ENCODE measurements at places on chromosomes 1 and 21.

DNA sequence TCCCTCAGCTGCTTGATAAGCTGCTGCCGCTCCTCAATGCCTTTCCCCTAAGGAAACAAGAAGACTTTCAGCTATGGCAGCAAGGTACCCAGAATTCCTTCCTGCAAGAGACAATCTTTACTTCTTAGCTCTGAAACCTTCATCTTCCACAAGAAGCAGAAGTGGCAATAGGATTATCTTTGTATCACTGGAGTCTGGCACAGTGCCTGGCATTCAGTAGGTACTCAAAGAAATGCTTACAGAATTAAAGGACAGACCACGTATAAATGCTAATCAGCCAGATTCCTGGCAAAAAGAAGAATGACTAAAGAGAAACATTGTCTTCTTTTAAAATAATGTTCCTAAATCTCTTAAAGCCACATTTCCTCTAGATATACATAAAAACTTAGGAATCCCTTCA, 43.7 kb downstream of the SLC27A3 start:
- no peak for DNase-seq

GRCh38 chr1:1788646-1789431, 10.6 kb upstream of the NADK start:
- no peak for DNase-seq

DNA sequence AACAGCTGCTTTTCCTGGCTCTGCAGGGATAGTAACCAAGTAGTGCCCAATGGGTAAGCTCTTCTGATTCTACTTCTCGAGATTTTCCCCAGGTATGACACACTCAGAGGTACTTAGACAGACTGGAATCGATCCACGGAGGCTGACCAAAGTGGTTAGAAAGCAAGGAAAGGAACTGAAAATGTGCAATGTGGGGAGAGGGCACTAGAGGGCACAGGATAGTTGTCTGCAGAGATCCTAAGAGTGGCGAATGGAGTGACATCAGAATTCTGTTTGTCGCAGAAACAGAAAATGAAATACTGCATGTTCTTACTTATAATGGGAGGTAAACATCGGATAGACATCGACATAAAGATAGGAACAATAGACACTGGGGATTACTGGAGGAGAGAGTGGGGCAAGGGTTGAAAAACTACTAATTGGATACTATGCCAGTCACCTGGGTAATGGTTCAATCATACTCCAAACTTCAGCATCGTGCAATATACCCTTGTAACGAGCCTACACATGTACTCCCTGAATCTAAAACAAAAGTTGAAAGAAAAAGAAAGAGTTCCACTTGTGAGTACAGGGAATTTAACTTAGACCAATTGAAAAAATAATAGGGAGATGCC, 23.3 kb downstream of the CYP2J2 start:
- DNase-seq = no peak

- no peak for DNase-seq
Measured at GRCh38 chr1:66373157-66373591, 160.8 kb upstream of the SGIP1 start.

- no peak for DNase-seq
Measured at GRCh38 chr1:181087400-181087901, 1.0 kb upstream of the IER5 start.

DNA sequence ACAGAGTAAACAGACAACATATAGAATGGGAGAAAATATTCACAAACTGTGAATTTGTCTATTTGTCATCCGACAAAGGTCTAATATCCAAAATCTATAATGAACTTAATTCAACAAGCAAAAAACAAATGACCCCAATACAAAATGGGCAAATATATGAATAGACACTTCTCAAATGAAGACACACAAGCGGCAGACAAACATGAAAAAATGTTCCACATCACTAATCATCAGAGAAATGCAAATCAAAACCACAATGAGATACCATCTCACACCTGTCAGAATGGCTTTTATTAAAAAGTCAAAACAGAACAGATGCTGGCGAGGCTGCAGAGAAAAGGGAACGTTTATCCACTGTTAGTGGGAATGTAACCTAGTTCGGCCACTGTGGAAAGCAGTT, 72.7 kb downstream of the SMYD3 start:
- no peak for DNase-seq

GRCh38 chr1:80403471-80403893, 1397.0 kb upstream of the ADGRL4 start:
- DNase-seq = no peak

GRCh38 chr1:115134850-115135480, 45.7 kb upstream of the TSPAN2 start:
- no peak for DNase-seq

DNA sequence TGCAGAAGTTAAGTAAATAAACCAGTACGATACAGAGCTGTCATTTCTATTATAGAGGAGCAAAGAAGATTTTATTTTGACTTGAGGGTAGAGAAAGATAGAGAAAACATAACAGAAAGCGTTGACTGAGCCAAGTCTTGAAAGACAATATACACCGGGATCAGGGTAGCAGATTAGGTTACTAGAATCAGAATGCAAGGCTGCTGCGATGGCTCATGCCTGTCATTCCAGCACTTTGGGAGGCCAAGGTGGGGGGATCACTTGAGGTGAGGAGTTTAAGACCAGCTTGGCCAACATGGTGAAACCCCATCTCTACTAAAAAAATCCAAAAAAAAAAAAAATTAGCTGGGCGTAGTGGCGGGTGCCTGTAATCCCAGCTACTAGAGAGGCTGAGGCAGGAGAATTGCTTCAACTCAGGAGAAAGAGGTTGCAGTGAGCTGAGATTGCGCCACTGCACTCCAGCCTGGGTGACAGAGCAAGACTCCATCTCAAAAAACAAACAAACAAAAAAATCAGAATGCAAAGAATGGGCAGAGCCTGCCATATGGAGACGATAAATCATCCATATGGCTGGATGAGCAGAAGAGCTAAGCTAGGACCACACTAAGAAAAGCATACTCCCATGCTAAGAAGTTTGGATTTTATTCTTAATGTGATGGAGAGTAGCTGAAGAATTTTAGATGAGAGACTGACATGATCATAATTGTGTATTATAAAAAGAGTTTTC, 9.9 kb upstream of the ABCD3 start:
- no peak for DNase-seq

GRCh38 chr1:2987773-2988172, 33.5 kb upstream of the ACTRT2 start:
- no peak for DNase-seq

- no peak for DNase-seq
Measured at GRCh38 chr21:26795866-26796329, 49.3 kb downstream of the ADAMTS1 start.

DNA sequence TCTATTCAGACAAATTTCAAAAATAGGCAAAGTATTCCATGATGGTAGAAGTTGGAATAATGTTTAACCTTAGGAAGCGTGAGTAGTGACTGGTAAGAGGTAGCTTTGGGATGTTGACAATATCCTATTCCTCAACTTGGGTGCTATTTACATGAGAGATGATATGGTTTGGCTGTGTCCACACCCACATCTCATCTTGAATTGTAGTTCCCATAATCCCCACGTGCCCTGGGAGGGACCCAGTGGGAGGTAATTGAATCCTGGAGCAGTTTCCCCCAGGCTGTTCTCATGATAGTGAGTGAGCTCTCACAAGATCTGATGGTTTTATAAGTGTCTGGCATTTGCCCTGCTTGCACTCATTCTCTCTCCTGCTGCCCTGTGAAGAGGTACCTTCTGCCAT, 67.3 kb downstream of the PLPPR4 start:
- DNase-seq = no peak

DNA sequence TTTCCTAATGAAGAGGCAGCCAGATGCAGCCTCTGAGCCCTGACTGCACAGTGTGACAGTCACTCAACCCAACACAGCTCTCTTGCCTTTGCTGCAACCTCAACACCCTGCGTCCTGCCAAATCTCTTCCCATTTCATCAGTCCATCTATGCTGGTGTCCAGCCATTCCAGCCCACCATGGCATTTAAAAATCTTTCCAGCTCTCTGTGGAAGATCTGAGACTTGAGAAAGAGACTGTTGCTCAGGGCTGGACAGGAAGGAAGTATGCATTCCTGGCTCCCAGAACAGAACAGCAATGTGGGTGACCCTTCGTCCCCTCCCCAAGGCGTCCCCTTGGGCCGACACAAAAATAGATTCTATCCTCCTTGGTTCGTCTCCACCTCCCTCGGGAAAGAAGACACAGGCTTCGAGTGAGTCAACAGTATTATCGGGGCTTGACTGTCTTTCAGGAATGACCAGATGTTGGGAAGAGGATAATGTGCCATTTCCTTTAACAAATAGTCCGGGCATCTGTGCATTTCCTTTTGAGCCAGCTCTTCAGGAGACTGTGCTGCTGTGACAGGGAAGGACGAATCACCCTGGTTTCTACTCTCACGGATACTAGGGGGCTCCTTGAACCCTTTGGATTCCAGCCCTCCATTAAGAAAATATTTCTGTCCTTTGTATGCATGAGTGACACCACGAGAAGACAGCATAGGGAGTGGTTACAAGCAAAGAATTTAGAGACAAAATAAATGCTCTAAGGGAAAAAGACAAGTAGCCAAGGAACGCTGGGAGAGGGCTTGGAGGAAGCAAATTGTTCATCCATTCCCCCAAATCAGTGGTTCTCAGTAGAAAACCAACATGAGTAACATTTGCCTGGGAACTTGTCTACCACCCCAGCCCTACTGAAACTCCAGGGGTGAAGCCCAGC, 111.4 kb upstream of the CDC42BPA start:
- no peak for DNase-seq

DNA sequence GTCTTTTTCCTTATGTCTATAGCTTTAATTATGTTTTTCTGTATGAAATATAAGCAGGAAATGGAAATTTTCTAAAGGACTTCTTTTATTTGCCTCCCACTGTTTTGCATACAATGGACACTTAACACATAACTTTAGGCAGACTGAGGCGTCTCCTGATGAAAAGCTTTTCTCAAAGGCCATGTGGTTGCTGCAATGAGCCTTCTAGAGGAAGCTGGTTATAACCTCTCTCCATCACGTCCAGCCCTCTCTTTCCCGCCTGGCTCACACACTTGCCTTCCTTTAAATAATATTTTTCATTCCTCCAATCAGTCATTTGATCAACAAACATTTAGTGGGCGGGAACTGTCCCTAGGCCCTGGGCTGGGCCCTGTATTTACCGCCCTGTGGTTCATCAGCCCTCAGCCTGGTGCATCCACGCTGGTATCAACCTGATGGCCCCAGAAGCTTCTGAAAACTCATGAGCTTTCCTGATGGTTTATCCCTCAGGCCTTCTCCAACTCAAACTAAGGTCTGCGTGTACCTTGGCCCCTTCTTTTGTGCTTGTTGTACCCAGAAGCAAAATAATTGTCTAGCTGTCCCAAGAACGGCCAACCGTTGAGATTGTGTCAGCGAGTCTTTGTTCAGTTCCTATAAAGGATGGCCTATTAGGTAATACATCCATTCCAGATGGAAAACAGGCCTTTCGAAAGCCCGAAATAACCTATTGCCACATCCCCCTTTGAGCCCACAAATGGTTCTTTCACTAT, 75.3 kb upstream of the LYST start:
- no peak for DNase-seq

- DNase-seq = no peak
Measured at GRCh38 chr1:194647118-194647517, 1460.7 kb upstream of the B3GALT2 start.

GRCh38 chr1:221998186-221998612, 256.3 kb upstream of the DUSP10 start:
- no peak for DNase-seq

GRCh38 chr1:10432910-10433700, 2.9 kb downstream of the CENPS start:
- DNase-seq = no peak

DNA sequence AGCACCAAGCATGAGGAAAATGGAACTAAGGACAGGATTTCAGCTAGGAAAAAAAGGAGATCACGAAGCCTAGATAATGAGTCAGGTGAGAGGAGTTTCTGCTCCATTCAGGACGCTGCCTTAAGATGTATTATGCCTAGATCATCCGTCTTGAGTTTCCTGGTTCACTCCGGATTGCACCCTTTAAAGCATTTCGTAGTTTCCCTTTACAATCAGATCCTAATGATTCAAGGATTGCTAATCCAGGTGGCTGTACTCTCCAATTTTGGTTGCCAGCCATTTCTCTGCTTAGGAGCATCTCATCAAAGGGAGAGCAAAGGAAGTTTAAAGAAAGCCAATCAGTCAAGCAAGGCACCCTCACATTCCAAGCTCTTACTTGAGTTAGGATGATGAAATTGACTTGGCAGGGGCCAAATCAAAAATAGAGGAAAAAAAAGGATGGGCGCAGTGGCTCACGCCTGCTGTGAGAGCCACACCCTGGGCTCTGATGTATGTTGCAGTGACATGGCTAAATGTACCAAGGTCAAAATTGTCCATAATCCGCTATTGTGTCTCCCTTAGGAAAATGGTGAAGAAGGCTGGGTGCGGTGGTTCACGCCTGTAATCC, 156.9 kb upstream of the SOD1 start:
- DNase-seq = no peak

GRCh38 chr1:5973771-5974170, 18.5 kb downstream of the NPHP4 start:
- DNase-seq = no peak

DNA sequence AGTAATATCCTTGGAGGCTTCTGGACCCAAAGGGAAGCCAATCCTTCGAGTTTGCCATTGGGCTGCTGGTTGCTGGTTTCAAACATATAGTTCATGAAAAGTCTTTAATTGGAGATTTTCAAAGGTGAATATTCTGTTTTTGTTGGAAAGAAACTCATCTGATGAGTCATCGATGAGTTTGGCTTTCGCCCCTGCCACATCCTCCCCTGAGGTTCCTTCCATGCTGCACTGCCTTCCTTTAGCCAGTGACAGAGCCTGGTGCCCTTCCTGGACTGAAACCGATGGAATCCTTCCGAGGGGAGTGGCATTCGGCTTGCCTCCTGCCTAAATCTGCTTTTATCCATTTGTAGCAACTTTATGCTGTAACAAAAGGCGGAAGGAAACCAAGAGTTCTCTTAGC, 550.0 kb downstream of the KIF26B start:
- no peak for DNase-seq

GRCh38 chr1:26164861-26165842, 3.6 kb downstream of the C1orf232 start:
- no peak for DNase-seq

- no peak for DNase-seq
Measured at GRCh38 chr21:45362748-45363145, 42.2 kb upstream of the COL18A1 start.

- DNase-seq = no peak
Measured at GRCh38 chr1:220195701-220196100, 76.6 kb downstream of the RAB3GAP2 start.

Measured in iPS DF 6.9 (cell line).